ENCODE measurements at places on chromosomes 2 and 18.

DNA sequence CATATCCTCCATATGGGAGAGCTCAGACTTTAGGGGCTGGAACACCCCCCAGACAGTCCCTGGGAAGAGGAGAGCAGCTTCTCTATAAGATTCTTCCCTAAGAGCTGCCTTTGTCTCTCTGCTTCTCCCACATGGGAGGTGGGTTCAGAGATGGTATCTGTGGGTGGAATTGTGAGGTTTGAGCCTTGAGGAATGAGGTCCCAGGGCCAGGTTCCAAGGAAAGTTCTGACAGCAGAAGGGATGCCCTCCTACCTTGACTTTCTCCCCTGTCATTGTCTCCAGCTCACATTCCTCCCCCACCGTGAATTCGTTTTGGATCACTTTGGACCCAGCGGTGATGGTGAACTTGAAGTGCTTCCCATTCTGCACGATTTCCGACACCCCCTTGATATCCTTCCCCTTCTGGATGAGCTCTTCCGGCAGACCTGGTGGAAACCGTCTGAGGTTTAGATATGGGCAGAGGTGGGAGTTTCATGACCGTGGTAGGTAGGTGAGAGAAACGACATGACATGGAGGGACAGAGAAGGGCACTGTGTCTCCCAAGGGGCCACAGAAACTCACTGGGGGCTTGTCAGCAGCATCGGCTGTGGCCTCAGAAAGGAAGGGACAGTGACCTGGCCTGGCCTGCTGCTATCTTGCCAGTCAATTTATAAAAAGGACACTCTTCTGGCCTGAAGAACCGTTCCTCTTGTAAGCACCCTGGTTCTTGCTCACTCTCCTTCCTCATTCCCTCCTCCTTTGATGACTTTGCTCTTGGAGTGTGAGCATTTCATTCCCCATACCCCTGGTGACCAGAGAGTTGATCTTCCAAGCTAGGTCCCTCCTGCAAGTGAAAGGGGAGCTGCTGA lies 1.7 kb downstream of the FABP1 start:
- no peak for DNase-seq

GRCh38 chr2:51960841-51961335 lies 929.0 kb upstream of the NRXN1 start:
- DNase-seq: no peak

DNA sequence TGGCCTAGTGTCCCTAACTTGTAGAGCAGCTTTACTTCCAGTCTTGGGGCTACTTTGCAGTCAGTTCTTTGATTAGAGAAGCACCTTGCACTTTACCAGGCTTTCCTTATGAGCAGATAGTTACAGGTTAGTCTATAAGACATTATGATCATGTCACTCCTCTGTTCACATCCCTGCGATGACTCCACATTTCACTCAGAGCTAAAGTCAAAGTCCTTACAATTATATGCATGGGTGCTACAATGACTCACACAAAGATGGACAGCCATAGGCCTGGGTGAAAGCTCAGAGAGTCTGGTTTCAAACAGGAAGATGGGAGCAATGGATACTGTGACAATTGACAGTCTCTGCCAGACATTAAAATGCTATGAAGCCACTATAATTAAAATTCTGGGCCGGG lies 27.1 kb upstream of the SSB start:
- no peak for DNase-seq

- DNase-seq: no peak
Observed at GRCh38 chr2:119487434-119488244, 36.6 kb downstream of the SCTR start.

- no peak for DNase-seq
Observed at GRCh38 chr2:200383380-200384110, 77.1 kb downstream of the SPATS2L start.

GRCh38 chr2:55099493-55099877 lies 49.2 kb upstream of the RTN4 start:
- DNase-seq: no peak

DNA sequence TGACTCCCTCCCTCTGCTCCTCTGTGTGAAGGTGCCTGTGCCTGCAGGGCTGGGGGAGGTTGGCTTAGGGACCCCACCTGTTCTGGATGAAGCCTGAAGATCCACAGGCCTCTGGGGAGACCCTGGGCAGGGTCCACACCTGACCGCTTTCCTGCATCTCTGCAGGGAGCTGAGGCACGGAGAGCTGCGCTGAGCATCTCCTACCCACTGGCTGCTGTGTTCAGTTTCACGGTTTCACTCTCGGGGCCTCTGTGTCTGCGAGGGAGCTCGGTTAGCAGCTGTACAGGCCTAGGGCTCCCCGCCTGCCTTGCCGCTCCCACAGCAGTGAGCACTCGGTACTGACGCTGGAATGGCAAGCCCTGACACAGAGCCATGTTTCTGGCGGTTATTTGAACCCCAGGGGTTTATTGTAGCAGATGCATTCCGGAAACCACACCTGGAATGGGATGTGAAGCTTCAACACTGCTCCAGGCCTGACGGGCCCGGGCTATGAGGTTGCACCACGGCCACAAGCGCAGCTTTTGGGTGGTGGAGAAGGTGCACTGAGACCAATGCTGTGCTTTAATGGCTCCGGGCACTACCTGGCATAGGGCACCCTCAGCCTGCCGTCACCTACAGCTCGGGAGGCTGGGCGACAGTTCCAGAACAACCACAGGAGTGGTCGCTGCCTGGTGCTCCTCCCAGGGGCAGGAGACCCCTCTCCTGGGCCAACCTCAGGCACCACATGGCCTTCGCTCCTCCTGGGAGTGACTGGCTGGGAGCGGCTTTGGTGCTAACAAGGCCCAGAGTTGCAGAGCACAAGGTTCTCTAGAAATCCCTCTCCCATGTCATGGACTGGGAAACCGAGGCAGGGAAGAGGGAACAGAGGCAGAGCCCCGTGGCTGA lies 257.9 kb downstream of the NDUFA10 start:
- no peak for DNase-seq

DNA sequence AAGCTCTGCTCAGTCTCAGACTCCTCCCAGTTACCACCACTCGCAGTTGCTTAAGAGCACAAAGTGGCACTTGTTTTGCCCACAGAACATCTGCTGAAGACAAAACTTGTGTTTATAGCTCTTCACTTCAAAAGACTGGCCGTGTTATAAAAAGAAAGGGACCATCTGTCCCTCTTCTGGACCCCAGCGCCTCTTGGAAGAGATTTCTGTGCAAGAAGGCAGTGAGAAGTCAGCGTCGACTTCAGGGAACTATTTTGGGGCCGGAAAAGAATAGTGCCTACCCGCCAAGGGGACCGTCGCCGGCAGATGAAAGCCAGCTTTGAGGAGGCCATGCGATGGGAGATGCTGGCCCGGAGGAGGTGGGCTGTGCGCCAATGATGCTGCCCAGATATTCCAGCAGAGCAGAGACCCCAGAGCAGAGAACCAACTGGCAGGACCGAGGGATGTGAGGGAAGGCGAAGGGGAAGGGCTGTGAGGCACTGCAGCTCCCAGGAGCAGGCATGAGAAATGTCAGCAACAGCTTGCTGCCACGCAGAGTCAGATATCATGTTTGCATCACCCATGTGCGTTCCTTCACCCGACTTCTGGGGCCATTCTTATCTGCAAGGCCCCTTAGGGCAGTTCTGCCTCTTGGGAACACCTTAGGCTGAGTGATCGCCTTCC lies 270.9 kb downstream of the ATAD2B start:
- DNase-seq: no peak

- no peak for DNase-seq
Observed at GRCh38 chr2:168541858-168542257, 85.8 kb downstream of the CERS6 start.

- DNase-seq: no peak
Observed at GRCh38 chr2:79855264-79856006, 342.6 kb downstream of the CTNNA2 start.

GRCh38 chr18:30999186-30999585 lies 43.4 kb downstream of the DSC3 start:
- no peak for DNase-seq

DNA sequence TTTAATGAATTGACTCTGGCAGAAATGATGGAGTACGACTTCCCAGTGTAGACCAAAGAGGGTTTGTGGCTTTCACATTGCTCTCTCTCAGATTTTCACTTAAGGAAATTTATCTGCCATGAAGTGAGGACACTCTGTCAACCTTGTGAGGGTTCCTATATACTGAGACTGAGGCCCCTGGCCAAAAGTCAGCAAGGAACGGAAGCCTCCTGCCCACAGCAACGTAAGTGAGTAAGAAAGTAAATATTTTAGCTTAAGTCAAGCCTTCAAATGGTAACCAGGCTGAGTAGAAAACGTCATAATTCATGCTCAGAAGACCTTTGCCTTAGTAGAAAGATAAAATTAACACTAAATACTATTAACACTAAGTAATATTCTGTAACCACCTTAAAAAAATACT lies 1080.5 kb upstream of the ACVR2A start:
- DNase-seq: no peak

DNA sequence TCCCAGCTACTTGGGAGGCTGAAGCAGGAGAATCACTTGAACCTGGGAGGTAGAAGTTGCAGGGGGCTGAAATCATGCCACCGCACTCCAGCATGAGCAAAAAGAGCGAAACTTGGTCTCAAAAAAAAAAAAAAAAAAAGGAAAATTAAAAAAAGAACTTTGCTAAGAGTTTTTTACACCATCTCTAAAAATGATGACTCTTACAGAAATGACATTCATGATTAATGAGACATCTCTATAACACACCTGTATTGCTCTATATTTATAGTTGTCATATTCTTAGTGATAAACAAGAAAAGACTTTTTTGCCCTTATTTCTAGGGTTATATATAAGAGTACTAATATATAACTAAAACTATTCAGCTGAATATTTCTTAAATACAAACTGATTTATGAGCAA lies 34.4 kb downstream of the ANKRD44 start:
- no peak for DNase-seq

DNA sequence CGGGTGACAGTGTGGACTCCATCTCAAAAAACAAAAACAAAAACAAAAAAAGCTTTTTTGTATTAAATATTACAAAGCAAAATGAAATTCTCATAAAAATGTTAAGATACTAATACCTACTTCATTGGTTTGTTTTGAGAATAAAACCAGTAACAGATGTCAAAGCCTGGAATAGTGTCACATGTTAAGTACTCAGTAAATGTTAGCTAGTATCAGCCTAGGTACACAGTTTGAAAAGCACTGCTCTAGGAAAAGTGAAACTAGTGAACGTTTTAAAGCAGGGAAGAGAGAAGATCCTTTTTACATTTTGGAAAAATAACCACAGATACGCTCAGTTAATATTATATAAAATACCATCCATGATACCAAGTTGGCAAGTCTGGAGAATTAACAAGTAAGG lies 37.1 kb upstream of the ADAM17 start:
- DNase-seq: no peak

DNA sequence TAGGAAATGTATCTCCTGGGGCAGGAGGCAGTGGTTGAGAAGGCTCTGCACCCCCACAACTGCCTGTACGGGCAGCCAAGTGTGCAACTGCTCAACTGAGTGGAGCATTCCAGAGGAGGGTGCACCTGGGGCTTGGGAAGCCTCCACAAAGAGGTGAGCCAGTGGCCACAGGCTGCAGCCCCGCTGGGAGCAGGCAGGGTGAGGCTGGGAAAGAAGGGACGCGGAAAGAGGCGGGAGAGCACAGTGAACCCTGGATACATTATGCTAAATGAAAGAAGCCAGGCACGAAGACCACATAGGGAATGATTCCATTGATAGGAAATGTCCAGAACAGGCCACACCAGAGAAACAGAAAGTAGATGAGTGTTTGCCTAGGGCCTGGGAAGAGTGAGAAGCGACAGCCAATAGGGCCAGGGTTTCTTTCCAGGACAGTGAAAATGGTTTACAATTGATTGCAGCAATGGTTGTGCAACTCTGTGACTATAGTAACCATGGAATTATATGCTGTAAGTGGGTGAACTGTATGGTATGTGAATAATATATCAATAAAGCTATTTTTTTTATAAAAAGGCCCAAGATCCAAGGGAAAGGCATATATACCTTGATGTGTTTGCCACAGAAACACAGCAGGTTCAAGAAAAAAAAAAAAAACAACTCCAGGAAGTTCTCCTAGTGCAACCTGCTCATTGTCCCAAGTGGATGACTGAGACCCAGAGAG lies 82.4 kb downstream of the DDX1 start:
- no peak for DNase-seq

- DNase-seq: no peak
Observed at GRCh38 chr2:7924023-7924762, 757.7 kb upstream of the ID2 start.

- no peak for DNase-seq
Observed at GRCh38 chr18:36160959-36161371, 26.3 kb upstream of the MOCOS start.

GRCh38 chr2:160406591-160407392 lies 86.8 kb downstream of the RBMS1 start:
- DNase-seq: peak; percentile 70

DNA sequence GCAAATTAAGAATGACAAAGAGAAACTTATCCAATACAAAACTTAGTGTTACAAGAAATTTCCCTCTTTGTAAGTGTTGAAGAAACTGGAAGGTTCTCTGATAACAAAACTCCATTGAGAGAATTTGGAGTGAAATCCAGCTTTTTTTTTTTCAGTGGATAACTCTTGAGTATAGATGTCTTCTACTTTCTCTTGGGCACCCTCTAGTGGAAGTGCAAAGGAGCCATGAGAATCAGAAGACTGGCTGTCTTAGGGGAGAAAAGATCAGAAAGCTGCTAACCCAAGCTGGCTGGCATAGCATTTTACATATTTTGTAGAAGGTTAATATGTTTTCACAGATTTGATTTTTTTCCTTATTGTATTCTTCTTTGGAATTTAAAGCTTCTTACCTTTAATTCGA lies 138.8 kb upstream of the SATB2 start:
- DNase-seq: no peak

- no peak for DNase-seq
Observed at GRCh38 chr2:36489281-36489680, 108.7 kb downstream of the FEZ2 start.

- DNase-seq: no peak
Observed at GRCh38 chr2:233295891-233296290, 11.7 kb upstream of the SAG start.

- DNase-seq: no peak
Observed at GRCh38 chr2:46858702-46859090, 56.9 kb downstream of the MCFD2 start.

DNA sequence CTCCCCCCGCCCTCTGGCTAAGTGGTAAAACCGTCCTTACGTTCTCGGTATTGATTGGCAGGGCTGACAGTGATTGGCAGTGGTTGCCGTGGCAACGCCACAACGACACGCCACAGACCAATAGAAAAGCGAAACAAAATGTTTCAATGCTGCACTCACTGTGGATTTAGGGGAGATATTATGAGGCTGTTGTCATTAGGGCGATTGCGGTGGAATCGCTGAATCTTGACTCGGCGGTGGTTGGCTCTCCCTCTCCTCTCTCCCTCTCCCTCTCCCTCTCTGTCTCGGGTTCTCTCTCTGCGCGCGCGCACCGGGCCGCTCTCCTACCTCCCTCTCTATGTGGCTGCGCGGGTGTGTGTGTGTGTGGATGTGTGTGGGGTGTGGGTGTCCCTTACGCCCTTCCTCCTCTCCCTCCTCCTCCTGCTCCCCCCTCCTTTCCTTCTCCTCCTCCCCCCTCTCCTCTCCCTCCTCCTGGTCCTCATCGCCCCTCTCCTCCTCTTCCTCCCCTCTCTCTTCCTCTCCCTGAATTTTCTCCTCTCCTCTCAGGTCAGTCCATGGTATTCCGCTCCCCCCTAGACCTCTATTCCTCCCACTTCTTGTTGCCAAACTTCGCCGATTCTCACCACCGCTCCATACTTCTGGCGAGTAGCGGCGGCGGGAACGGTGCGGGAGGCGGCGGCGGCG lies at the start of gene SIX3:
Gene SIX3, plus strand, starts transcription at position 152 of the 684 bp plus-strand sequence. Its CDS starts 403 bp downstream, at position 555.
- DNase-seq: no peak

GRCh38 chr2:66364495-66365333 lies 70.2 kb upstream of the MEIS1 start:
- peak; percentile 59 for DNase-seq

- no peak for DNase-seq
Observed at GRCh38 chr2:84452624-84453023, 6.5 kb downstream of the SUCLG1 start.

Measured in uterus (tissue), 4 donors.